Pons (tissue), 1 donor: ENCODE measurements at places on chromosomes 13 and 19.
A peak's percentile ranks its signal among the peaks of the same experiment; 100 is the strongest.

DNA sequence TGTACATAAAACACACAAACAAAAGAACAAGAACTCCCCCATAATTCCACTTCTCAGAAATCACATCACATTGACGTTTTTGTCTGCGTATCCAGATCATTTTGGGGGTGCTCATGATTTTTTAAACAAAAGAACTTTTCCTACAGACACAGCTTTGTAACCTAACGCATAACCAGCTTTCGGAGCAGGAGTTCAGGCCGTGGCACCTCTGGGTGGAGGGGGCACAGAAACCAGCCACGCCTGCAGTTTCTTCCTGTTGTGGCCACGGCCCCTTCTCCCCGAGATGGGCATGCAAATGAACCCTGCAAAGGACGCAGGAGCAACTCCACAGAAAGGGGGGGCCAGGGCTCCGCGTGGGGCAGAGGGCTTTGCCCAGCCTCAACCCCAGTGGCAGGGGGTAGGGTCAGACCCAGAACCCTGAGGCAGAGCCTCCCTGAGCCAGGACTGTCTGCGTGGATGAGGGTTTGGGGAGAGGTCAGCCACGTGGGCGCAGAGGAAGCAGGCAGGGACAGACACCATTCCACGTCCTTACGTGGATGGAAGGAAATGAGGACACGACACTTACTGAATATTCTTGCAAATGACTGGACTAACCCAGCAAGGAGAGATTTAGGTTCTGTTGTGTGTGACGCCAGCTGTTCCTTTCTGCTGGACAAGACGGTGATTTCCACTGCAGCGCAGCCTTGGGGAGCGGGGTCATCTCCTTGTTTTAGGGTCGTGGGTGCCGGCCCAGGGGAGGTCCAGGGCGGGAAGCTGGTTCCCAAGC, 64.4 kb downstream of the RASA3 start:
- peak; percentile 37 for DNase-seq

DNA sequence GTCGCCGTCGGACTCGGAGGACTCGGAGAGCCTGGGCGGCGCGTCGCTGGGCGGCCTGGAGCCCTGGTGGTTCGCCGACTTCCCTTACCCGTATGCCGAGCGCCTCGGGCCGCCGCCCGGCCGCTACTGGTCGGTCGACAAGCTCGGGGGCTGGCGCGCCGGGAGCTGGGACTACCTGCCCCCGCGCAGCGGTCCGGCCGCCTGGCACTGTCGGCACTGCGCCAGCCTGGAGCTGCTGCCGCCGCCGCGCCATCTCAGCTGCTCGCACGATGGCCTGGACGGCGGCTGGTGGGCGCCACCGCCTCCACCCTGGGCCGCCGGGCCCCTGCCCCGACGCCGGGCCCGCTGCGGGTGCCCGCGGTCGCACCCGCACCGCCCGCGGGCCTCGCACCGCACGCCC, 2.5 kb upstream of the GRWD1 start:
- no peak for DNase-seq

GRCh38 chr13:30808600-30808999, 73.3 kb downstream of the ALOX5AP start:
- DNase-seq = no peak

- no peak for DNase-seq
Measured at GRCh38 chr19:52196256-52196967, 6.6 kb downstream of the PPP2R1A start.

DNA sequence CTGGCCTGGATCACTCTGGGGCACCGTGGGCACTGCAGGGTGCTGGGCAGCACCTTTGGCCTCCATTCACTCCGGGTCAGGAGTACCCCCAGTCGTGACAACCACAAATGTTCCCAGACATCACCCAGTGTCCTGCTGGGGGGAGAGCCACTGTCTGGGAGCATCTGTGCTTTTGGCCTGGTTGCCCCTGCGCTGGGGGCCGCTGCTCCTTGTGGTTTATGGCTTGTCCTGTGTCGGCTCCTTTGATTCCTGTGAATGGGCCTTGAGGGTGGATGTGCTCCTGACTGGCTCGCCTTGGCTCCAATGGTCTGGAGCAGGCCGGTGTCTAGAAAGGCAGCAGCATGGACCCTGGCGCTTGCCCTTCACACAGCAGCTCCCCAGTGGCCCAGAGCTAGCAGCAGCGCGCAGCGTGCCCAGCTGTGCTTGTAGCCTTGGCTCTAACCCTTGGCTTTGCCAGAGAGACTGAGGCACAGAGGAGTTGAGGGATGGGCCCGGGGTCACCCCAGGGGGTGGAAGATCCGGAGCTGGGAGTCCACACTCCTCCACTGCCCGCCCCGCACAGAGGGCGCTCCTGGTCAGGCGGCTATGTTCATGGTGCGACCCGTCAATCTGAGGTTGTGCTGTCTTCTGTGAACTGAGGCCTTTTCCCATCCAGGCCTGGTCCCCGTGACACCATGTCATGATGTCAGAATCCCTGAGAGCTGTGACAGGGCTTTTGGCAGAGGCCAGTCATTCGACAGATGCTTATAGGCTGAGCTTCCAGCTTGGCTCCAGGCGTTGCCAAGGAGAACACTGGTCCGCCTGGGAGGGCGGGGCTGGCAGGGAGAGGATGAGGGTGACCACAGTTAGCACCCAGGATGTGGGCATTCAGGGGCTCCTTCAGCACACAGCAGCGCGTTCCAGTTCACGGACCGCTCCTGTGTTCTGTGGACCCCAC, 4.1 kb downstream of the DAZAP1 start:
- peak; percentile 99 for DNase-seq

- no peak for DNase-seq
Measured at GRCh38 chr19:35736913-35737886, 5.1 kb downstream of the IGFLR1 start.

GRCh38 chr19:2244125-2244411, 5.1 kb upstream of the AMH start:
- DNase-seq = no peak

DNA sequence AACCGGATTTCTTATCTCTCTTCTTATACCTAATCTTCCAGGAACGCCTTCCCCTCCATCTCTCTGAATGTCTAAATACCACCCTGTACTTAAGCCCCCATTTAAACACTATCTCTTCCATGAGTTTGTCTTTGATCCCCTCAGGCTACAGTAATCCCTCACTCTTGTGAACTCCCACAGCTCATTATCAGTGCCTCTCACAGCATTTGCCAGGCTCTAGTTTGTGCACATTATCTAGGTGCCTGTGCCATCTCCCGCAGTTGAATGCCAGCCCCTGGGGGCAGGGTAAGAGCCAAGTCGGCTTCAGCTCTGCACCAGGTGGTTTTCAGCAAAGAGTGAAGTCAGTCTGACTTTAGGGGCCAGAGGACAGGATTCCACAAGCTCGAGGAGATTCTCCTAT, 71.4 kb downstream of the FREM2 start:
- no peak for DNase-seq

- no peak for DNase-seq
Measured at GRCh38 chr13:37561031-37561430, 37.5 kb downstream of the POSTN start.

DNA sequence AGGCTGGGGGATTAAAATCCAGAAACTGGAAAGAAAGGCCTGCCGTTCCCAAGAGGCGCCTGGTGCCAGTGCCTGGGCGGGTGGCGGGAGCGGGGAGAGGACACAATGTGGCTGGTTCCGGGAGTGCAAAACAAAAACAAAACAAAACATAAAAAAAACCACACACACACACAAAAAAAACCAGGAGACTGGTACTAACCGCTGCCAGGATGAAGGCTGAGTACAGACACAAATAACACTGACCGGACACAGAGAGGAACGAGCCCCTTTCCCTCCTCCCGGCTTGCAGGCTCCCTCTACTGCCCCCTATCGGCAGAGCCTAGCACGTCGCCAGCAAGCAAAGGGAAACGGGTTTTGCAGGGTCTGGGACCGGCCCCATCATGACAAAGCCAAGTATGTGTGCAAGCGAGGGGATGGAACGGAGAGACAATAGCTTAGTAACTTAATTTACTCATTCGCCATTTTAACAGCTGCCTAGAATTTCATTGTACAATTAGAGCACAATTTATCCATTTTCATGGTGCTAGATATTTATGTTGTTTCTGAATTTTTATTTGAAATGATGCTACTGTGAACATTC, 17.9 kb upstream of the ZDHHC20 start:
- DNase-seq = peak; percentile 98

DNA sequence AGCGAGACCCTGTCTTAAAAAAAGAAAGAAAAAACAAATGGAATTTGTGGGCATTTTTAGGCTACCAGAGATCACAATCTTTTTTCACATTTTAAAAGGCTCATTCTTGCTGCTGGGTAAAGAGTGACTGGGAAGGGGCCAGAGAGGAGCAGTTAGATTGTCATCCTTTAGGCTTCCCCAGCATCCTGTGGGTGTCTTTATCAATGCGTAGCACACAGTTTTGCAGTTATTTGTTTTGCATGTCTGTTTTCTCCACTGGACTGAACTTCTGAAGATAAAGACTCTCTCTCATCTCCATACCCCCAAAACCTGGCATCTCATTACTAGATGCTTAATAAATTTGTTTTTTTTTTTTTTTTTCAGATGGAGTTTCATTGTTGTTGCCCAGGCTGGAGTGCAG, 2.1 kb upstream of the UTP14C start:
- no peak for DNase-seq

DNA sequence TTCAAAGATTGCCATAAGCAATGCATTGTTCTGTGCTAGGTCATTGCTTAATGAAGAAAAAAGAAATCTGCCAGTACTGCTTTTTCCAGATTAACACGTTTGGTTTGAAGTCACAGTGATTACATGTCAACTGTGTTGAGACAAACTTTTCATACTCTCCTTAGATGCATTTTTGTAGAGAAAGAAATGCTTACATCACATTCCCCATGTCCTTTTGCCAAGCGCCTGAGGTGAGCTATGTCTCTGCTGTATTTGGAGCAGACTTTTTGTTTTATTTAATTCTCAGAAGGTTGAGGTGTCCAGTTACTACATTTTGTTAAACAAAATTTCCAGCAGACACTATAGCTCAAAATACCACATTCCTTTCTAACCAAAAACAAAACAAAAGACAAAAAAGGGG, 16.2 kb downstream of the LACC1 start:
- DNase-seq = no peak

DNA sequence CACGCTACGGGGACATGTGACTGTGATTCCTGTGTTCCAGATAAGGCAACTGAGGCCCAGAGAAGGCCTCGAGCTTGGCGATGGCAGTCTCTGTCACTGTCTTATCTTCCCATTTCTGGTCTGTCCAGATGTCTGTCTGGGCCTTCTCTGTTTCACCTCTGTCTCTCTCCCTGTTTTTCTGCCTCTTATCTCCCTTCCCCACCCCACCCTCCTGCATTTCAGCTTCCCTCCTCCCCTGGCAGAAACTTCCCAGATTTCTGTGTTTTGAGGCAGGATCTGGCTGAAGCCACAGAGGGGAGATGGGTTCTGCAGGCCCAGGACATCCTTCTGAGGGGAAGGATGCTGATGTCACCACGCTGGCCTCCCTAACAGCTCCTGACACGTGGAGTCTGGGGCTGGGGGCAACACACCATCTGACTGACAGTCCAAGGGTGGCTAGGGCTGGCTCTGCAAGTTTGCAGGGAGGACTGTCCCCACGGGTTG, 14.4 kb downstream of the PAK4 start:
- no peak for DNase-seq

DNA sequence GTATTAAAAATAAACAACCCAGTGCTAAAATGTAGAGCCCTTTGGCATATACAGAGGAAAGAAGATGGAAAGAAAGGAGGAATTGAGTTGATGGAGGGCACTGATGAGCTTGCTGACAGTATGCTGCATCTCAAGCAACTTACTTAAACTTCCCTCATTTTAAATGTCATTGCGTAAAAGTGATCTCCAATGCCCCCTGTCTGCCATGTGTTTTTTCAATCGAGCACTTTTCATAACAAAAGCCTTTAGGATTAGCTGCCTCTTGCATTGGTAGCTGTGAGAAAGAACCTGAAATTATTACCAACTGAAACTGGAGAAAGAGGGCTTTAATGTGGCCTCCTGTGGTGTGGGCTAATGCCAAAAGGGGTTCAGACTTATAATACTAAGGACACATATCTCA, 541.6 kb downstream of the SUCLA2 start:
- peak; percentile 21 for DNase-seq

DNA sequence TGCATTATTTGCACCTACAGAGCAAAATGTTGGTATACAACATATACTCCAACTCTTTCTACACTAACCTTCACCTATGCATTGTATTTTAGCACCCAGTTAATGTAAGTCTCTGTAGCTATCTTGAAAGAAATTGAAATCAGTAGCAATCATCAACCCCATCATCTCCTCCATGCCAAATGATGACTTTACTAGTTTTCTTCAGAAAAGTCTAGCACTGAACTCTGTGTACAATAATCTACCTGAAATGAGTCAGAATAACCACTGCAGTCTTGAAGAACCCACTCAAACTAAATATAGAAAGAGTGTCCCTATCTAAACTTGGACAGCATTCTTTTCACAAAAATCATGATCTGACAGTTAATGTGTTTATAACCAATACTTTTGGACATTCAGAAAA, 9.8 kb downstream of the IRS2 start:
- DNase-seq = no peak

GRCh38 chr19:42542791-42543190, 14.5 kb upstream of the CEACAM1 start:
- no peak for DNase-seq

GRCh38 chr19:8259922-8260247, 48.3 kb downstream of the CD320 start:
- DNase-seq = no peak

DNA sequence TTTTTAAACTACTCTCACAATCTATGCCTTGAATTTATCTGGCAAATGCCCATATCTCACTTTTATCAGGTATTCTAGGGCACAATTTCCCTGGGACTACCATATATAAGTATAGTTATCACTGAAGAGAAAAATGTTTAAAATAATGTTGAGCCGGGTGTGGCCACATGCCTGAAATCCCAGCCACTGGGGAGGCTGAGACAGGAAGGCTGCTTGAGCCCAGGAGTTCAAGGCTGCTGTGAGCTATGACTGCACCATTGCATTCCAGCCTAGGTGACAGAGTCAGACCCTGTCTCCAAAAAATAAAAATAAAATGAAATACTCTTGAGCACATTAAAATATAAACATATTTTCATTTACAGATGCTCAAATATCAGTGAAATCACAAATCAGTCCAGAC, 4.1 kb downstream of the KATNAL1 start:
- DNase-seq = no peak

GRCh38 chr13:39481491-39481890, 121.5 kb downstream of the LHFPL6 start:
- no peak for DNase-seq

DNA sequence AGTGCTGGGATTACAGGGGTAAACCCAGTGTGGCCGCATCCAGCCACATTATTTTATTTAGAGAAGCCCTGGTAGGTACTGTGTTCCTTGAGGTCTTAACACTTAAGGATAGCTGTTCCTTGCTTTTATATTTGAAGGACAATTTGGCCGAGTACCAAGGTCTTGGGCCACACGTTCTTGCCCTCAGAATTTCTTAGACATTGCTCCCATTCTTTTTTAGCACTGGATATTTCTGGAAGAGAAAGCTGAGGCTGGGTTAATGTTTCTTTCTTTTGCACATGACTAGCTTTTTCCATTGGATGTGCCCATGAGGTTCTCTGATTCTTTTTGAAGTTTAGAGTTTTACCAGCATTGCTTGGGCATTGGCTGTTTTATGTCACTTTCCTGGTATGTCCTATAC, 5.5 kb upstream of the RNF113B start:
- no peak for DNase-seq

GRCh38 chr13:101502618-101503017, 50.1 kb downstream of the ITGBL1 start:
- DNase-seq = no peak

- no peak for DNase-seq
Measured at GRCh38 chr13:24185591-24186232, 25.2 kb downstream of the SPATA13 start.
